Substantia nigra (tissue), 51 donors: ENCODE measurements at places on chromosomes 1 and 21.

GRCh38 chr1:48677306-48678287 lies 99.1 kb downstream of the BEND5 start:
- DNase-seq: peak; percentile 64

DNA sequence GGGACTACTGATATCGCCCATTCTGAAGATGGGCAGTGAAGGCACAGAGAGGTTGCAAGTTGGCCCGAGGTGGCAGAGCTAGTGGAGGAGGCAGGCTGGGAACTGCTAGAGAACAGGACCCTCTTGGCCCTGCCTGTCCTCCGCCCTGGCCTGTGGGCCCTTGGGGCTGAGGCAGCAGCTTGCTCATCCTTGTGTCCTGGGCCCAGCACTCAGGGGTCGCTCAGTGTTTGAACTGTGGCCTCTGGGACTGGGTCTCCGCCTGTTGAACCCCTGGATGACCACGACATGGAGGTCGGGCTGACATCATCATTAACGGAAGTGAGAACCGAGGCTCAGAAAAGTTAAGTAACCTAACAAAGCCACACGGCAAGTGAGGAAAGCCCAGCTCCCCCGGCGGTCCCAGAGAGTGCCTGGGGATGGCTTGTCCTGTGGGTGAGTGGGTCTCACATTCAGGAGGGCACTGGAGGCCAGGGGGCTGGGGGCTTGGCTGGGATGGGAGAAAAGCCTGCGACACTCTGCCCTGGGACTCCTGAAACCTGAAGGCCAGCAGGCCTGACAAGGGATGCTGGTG lies 23.0 kb upstream of the DDOST start:
- DNase-seq: no peak

GRCh38 chr1:189958756-189959155 lies 518.9 kb downstream of the BRINP3 start:
- no peak for DNase-seq

DNA sequence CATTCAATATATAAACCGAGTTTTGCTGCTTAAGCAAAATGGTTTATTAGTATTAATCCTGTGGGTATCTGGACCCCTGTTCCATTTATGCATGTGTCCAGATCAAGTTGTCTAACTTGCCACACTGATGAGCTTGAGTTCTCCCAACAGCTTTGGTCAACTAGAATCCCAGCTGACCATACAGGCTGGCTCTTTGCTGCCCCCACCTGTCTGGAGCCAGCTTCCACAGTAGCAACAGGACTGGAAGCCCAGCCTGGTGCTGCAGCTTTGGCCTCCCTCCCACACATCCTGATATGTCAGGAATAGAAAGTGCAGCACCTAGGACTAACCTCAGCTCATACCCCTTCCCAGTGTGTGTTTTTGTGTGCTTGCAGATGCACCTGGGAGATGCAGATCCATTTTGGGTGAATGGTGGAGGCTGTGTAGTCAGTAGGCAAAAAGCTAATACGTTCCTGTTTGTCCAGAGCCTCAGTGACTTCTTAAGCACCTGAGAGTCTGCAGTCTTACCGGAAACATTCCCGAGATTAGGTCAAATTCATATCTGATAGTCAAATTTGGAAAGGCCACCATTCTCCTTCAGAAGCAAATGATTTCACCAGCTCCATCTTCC lies 40.9 kb upstream of the BEND5 start:
- peak; percentile 13 for DNase-seq

DNA sequence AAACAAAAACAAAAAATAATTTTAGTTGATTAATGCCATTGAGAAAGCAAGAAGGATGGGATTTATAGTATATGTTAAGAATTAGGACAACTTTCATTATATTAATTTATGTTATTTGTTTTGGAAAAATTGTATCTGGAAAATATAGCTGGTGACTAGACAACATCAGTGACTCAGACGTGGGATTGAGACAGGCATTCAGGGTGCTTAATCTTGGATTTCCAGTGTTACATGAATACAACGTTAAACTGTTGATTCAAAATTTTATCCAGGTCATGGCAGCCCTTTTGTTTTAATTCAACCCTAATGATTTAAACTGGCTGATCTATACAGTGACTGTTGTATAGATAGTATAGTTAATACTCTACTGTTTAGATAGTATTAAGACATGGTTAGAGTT lies 827.1 kb upstream of the B3GALT2 start:
- DNase-seq: no peak

DNA sequence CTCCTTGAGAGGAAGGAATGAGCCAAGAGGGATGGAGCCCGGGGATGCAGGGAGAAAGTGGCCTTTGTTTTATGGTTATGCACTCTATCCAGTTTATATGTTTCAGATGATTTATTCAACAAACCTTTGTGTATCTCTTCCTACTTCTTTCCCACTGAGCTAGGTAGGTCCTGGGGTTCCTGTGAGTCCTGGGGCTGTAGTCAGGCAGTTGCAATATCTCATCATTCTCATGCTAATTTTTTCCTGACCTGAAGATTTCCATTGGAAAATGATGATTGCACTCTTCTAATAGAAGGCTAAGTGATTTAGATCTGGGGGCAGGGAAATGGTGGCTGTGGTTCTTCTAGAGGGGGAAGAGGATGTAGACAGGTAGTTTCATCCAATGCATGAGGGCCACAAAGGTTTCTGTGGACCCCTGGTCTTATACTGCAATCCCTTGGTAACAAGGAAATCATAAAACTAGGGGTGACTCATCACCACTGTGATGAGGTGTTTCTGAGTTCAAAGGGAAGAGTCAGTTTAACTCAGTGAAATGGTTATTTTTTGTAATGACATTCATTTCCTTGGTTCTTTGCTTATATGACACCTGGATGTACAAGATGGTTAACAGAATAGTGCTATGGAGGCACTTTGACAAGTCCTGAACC lies 20.2 kb downstream of the B3GALT5 start:
- no peak for DNase-seq

- no peak for DNase-seq
These were observed 20.8 kb downstream of the PRCC start for GRCh38 chr1:156788136-156788535.

DNA sequence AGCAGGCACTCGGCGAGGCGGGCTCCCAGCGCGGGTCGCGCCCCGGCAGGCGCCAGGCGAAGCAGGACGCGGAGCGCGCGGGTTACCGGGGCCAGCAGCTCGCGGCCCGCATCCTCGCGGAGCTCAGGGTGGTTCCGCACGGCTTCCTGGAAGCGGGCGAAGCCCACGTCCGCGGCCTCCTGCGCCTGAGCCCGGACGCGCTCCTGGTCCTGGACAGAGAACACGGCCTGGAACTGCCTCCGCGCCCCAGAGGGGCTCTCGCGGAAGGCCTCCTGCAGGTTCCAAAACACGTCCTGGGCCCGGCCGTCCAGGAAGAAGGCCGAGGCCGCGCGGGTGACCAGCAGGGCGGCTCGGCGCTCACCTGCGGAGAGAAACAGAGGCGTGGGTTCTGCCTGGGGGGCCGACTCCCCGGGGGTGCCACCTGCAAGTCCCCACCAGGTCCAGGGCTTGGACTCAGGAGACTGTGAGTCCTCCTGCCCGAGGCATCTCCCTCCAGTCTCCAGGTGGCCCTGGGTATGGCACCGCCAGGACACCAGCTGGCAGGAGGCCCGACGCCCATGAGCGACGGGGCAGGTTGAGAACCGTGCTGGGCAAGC lies 11.4 kb downstream of the TTC34 start:
- DNase-seq: no peak

DNA sequence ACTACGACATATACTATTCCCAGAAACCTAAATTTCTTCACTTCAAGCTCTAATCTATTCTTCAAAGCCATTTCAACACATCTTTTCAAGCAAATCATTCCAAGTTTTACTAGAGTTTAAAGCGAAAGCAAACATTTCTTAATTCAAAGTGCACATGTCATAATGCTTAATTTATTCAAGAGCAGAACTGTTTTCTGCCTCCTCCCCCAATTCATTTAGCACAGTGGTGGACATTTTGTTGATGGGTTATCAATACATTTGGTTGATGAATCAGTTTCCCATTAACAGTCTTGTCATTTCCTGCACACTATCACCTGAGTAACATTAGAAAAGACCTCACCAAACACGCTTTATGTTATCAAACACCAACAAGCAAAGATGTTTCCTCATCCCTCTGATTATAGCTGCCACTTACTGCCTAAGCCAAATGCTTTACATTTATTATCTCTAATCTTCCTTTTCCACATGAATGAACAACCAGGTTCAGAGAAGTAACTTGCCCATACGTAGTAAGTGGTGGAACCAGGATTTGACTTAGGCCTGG lies 2.0 kb downstream of the SRSF4 start:
- DNase-seq: no peak

DNA sequence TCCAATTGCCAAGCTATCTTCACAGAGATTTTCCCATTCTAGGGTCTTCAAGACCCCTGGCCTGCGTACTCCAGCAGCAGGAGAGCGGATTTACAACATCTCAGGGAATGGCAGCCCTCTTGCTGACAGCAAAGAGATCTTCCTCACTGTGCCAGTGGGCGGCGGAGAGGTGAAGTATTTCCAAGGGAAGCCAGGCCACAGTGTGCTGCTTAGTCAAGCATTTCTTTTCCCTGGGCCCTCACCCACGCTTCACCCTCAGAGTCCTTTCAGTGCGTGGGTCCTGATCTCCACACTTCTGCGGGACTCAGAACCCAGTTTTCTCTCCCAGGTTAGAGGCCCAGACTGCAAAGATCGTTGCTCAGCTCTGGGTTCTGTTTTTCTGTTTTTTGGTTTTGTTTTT lies 13.1 kb downstream of the CDCA8 start:
- DNase-seq: no peak

DNA sequence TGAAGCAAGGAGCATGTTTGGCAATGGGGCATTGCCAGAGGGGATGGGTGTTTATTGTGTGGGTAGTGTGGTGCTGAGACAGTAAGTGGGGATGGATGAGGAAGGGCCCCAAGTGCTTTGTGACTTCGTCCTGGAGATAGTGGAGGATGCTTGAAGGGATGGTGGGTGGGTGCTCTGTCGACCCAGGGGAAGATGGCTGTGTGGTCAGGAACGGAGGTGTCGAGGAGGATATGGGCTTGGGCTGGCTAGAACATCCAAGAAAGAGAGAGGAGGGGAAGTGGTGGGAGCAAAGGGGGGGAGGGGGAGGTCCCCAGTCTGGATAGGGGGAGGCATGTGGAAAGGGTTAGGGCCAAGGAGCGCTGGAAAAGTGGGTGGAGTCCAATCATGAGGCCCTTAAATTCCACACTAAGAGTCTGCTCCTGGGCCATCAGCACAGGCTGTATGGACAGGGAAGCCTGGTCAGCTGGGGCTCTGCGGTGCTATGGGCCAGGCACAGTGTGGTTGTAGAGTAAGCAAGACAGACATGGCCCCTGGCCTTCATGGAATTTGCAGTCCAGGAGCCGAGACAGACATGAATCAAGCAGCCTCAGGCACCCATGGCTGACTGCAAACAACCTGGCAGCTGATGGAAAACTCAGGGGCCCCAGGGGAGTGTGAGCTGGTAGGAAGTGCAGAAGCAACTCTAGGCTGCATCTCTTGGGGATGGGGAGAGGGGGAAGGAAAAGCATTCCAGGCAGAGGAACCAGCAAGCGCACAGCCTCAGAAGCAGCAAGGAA lies 36.3 kb downstream of the EDN2 start:
- no peak for DNase-seq
